ENCODE measurements at places on chromosomes 2 and 18.

- no peak for DNase-seq
Observed at GRCh38 chr2:207423886-207424285, 105.9 kb upstream of the CREB1 start.

GRCh38 chr2:24304098-24304497 lies 56.2 kb downstream of the ITSN2 start:
- DNase-seq: peak; percentile 13

DNA sequence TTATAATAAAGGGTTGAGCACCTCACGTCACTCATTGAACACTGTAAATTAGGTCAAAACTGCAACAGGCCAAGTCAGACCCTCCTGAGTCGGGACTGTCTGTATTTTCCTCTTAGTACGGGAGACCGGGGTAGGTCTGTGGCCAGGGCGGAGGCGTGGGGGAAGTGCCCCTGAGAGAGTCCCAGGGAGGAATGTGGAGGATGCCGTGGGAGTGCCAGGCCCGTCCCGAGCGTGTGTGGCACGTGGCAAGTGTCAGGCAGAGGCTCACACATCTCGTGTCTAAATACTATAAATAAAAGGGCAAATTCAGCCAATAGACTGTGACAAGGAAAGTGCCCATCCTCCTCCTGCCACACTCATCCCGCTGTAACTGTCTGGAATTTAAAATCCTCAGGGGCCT lies 6.3 kb upstream of the HDAC4 start:
- no peak for DNase-seq

DNA sequence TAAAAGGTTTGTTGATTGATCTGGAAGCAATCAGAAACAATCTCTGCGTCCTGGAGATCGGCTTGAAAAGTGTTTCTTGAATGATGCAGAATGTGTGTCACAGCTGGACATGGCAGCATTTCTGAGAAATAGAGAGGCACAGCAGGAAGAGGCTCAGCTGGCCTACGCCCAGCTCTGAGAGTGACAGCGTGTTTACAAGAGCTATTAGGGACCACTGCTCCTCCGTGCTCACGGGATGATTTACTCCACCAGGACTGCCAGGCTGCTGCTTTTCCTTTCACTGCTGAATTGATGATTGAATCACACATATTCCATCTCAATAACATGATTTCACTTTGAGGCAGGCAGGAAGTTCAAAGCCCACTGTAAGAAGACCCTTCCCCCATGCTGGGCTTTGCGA lies 62.8 kb downstream of the GALNT14 start:
- no peak for DNase-seq

- no peak for DNase-seq
Observed at GRCh38 chr2:241680827-241681599, 5.6 kb downstream of the DTYMK start.

Data from DMS53 (cell line).